ENCODE measurements at places on chromosomes 2 and 18. TPM values are rescaled to one million over a fixed set of nuclear protein-coding genes. Genes with fewer than 3 reads are reported as not detected.

Gene TUBA4B
- total RNA-seq: 0.29 TPM

- H3K27me3 ChIP-seq: peaks cover under 1% of the 10 kb centered on the region
- H3K4me3 ChIP-seq: no peak overlapping the region
- H3K36me3 ChIP-seq: no peaks in the 10 kb centered on the region
- no peaks in the 10 kb centered on the region for H3K4me1 ChIP-seq
- DNase-seq: no peak
Observed at GRCh38 chr2:239886781-239887180, 138.4 kb downstream of the NDUFA10 start.

DNA sequence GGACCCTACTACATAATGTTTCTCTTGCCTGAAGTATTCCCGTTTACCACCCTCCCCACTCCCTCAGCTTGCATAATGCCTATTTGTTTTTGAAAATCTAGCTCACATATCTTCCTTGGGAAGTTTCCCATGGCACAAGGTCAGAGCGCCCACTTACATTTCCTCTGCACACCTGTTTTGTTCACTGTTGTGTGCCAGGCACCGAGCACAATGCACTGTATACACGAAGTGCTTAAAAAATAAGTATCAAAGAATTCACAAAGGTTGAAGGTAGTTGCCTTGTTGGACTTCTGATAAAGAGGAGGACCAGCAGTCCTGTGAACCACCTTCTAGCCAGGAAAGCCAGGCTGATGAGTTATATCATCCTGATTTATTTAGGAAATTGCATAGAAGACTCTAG, 16.8 kb upstream of the RHOB start:
- no peak for DNase-seq
- H3K36me3 ChIP-seq: no peaks in the 10 kb centered on the region
- H3K27me3 ChIP-seq: no peaks in the 10 kb centered on the region
- no peak overlapping the region for H3K27ac ChIP-seq
- no peak overlapping the region for H3K4me3 ChIP-seq

- no peak overlapping the region for H3K4me3 ChIP-seq
- H3K4me1 ChIP-seq: peaks cover 20% of the 10 kb centered on the region
- peak; percentile 86 for DNase-seq
Observed at GRCh38 chr2:17309741-17310339, 208.4 kb downstream of the RAD51AP2 start.

DNA sequence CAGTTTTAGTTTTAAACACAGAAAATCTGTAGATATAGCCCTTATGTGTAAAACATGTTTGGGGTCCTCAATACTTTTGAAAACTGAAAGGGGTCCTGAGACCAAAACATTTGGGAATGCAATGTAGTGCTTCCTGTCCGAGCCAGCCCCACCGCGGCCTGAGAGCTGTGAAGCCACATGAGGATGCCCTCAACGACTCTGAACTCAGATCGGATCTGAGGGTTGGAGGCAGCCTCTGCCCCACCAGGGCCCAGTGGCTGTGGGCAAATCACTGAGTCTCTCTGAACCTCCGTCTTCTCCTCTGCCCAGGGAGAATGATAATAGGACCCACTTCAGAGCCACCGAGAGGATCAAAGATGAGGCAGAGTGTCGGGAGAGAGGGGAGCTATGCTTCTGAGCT, 33.4 kb upstream of the HPCAL1 start:
- no peak overlapping the region for H3K27ac ChIP-seq
- DNase-seq: no peak
- H3K36me3 ChIP-seq: no peaks in the 10 kb centered on the region
- H3K27me3 ChIP-seq: peaks cover 59% of the 10 kb centered on the region
- H3K4me1 ChIP-seq: peaks cover 63% of the 10 kb centered on the region

DNA sequence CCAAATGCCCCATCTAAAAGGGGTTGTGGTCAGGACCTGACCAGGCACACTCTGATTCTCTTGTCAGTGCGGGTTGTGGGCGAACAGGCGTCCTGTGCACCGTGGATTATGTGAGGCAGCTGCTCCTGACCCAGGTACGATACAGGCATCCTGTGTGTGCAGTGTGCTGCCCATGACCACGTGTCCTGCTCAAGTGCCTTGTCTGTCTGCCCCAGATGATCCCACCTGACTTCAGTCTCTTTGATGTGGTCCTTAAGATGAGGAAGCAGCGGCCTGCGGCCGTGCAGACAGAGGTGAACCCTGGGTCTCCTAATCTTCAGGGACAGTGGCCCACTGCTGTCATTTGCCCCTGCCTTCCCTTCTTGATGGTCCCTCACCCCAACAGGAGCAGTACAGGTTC, 14.6 kb downstream of the PTPN18 start:
- H3K4me1 ChIP-seq: no peaks in the 10 kb centered on the region
- H3K36me3 ChIP-seq: peaks cover 11% of the 10 kb centered on the region
- H3K27ac ChIP-seq: no peak overlapping the region
- no peak for DNase-seq

DNA sequence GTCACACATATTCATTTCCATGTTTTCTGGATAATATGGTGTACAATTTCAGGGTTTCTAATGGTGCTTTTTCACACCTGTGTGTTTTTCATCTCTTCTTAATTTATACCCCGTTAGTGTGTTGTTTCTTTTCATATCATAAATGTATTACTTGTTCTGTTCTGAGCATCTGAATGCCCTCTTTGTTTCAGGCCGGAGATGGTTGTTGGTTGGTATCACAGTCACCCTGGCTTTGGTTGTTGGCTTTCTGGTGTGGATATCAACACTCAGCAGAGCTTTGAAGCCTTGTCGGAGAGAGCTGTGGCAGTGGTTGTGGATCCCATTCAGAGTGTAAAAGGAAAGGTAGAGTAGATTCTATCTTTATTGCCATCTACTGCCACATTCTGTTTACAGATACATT, 45.1 kb upstream of the TBR1 start:
- H3K27me3 ChIP-seq: no peaks in the 10 kb centered on the region
- H3K4me3 ChIP-seq: no peak overlapping the region
- H3K4me1 ChIP-seq: no peaks in the 10 kb centered on the region
- H3K27ac ChIP-seq: no peak overlapping the region
- DNase-seq: no peak
- peaks cover 53% of the 10 kb centered on the region for H3K36me3 ChIP-seq

- H3K27ac ChIP-seq: no peak overlapping the region
- peaks cover 2% of the 10 kb centered on the region for H3K27me3 ChIP-seq
- H3K4me3 ChIP-seq: no peak overlapping the region
- DNase-seq: no peak
Observed at GRCh38 chr18:2900684-2901422, 54.0 kb downstream of the EMILIN2 start.

DNA sequence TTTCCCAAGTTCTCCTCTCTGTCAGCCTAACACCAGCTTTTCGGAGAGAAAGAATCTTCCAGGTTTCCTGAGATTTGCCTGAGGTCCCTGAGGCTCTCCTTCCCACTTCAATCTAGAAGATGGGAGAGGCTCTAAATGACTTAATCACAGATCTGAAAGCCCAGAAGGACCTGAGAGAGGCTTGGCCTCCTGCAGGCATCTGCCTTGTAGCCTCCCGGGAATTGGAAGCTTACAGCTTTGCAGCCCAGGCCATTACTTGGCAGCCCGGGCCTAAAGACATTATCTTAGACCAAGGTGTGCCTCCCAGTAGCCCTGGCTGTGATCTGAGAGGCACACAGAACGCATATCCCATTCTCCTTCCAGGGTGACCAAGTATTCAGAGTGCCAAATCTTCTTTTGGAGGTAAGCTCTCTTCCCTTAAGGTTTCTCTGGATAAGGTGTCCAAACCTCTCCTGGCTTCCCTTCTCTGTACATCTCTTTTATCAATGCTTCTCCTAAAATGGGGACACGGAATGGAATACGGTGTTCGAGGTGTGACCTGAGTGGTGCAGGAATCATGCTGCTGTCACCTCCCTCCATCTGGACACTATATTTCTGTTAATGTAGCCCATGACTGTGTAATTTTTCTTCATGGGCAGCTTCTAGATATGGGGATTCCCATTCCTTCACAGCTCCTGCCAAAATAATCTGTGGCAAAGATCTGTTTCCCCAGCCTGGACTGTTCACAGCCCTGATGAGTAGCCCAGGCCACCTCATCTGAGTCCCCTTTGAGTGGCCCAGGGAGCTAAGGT, 16.0 kb downstream of the CTIF start:
- no peaks in the 10 kb centered on the region for H3K27me3 ChIP-seq
- H3K4me3 ChIP-seq: no peak overlapping the region
- H3K27ac ChIP-seq: no peak overlapping the region
- DNase-seq: no peak

Gene PTPRN
- not detected for total RNA-seq

DNA sequence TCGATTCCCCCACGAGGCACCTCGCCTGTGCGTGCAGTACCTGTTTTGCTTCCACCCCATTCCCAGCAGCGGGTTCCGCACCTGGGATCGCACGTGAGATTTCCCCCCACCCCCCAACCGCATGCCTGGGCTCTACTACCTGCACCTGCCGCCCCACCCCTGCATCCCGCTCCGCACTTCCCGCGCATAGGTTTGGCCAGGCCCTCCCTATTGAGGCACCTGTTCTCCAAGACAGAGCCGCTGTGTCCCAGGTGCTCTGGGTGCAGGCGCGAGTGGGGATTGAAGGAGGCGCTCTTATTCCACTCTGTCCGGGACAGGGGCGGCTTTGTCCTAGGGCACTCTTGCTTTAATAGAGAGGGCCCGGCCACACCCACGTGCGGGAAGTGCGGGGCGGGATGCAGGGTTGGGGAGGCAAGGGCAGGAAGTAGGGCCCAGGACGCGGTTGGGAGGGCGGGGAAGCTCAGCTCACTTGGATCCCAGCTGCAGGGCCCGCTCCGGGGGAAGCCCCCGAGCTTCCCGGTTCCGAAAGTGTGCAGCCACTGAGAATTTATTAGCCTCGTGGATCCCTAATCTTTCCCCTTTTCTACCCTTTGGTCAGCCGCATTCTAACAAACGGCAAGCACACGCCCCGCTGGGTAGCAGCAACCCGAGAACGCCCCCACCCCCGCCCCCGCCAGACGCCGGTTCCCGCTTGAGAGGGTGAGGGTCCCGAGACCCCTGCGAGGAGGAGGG, 670 bp upstream of the MOCOS start:
- peak; percentile 41 for DNase-seq
- H3K36me3 ChIP-seq: peaks cover 7% of the 10 kb centered on the region
- H3K27me3 ChIP-seq: no peaks in the 10 kb centered on the region
- peaks cover 68% of the 10 kb centered on the region for H3K4me1 ChIP-seq

- no peaks in the 10 kb centered on the region for H3K36me3 ChIP-seq
- H3K27ac ChIP-seq: no peak overlapping the region
- DNase-seq: no peak
Observed at GRCh38 chr2:133139847-133140533, 428.3 kb downstream of the NCKAP5 start.

- no peak for DNase-seq
- no peaks in the 10 kb centered on the region for H3K4me1 ChIP-seq
- H3K27ac ChIP-seq: no peak overlapping the region
- no peaks in the 10 kb centered on the region for H3K27me3 ChIP-seq
Observed at GRCh38 chr18:23479829-23480505, 23.3 kb upstream of the RMC1 start.

Gene TMEM150A
- total RNA-seq: 30.1 TPM

Gene DYNAP
- not detected for total RNA-seq

- no peaks in the 10 kb centered on the region for H3K27me3 ChIP-seq
- no peak overlapping the region for H3K27ac ChIP-seq
- no peaks in the 10 kb centered on the region for H3K36me3 ChIP-seq
- DNase-seq: no peak
- no peak overlapping the region for H3K4me3 ChIP-seq
Observed at GRCh38 chr18:5413447-5413846, 117.9 kb upstream of the ZBTB14 start.

Gene SERPINB10
- total RNA-seq: not detected

Gene SH3RF3
- total RNA-seq: not detected

DNA sequence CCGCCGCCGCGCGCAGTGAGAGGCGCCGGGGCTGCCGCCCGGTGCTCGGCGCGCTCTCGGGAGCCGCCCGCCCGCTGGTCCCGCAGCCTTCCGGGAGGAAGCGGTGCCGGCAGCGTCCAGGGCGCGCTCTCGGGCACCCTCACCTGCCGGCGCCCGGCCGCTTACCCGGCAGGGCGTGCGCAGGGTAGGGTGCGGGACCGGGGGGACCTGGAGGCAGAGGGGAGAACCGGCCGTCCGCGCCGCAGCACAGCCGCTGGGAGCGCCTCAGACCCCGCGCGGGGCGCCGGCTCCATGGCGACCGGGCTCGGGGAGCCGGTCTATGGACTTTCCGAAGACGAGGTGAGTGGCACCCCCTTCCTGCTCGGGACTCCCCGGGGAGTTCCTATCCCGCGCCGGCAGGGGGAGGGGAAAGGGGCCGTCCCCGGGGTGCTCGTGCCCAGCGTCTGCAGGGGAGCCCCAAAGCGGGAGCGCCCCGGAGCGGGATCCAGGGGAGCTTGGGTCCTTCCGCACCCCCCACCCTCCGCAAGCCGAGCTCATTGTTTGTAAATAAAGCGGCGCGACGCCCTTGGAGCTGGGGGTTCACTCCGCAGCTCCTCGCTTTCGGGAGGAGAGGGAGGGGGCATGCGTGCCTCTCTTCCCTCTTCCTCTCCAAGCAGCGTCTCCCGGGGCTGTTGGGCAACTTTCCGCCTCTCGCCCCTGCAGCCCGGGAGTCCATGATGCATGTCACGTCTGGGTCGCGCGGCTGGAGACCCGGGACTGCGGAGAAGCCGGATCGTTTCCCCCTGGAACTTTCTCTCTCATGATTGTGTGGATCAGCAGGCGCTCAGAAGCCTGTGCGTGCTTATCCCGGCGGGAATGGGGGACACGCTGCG, 580 bp downstream of the NEDD4L start:
- H3K27me3 ChIP-seq: no peaks in the 10 kb centered on the region
- peaks cover 1% of the 10 kb centered on the region for H3K36me3 ChIP-seq
- no peak for DNase-seq
- H3K4me1 ChIP-seq: peaks cover 48% of the 10 kb centered on the region
- peak overlapping the region; percentile 96 for H3K4me3 ChIP-seq

Gene FTCDNL1
- 1.4 TPM for total RNA-seq

GRCh38 chr2:239704737-239705136, 303.9 kb upstream of the HDAC4 start:
- H3K27ac ChIP-seq: no peak overlapping the region
- H3K4me1 ChIP-seq: no peaks in the 10 kb centered on the region
- H3K36me3 ChIP-seq: no peaks in the 10 kb centered on the region

Gene RGPD4
- total RNA-seq: not detected

Gene IL1F10
- total RNA-seq: not detected

GRCh38 chr2:198471291-198471690, 666.9 kb downstream of the PLCL1 start:
- H3K27ac ChIP-seq: no peak overlapping the region
- no peak for DNase-seq
- H3K27me3 ChIP-seq: no peaks in the 10 kb centered on the region
- H3K4me1 ChIP-seq: no peaks in the 10 kb centered on the region
- no peaks in the 10 kb centered on the region for H3K36me3 ChIP-seq

GRCh38 chr2:159903443-159904126, 105.6 kb upstream of the CD302 start:
- peaks cover 42% of the 10 kb centered on the region for H3K4me1 ChIP-seq
- H3K27me3 ChIP-seq: no peaks in the 10 kb centered on the region
- DNase-seq: no peak
- H3K4me3 ChIP-seq: no peak overlapping the region

- no peaks in the 10 kb centered on the region for H3K36me3 ChIP-seq
- H3K4me3 ChIP-seq: no peak overlapping the region
- no peak for DNase-seq
- H3K27me3 ChIP-seq: peaks cover 20% of the 10 kb centered on the region
Observed at GRCh38 chr18:46678785-46679399, 21.9 kb upstream of the LOXHD1 start.

GRCh38 chr2:175432021-175432420, 250.5 kb upstream of the ATP5MC3 start:
- DNase-seq: no peak
- peaks cover 4% of the 10 kb centered on the region for H3K27me3 ChIP-seq
- no peak overlapping the region for H3K4me3 ChIP-seq

GRCh38 chr18:42268798-42269197, 313.8 kb downstream of the PIK3C3 start:
- H3K27ac ChIP-seq: no peak overlapping the region
- H3K4me1 ChIP-seq: no peaks in the 10 kb centered on the region
- H3K27me3 ChIP-seq: no peaks in the 10 kb centered on the region
- no peak overlapping the region for H3K4me3 ChIP-seq
- H3K36me3 ChIP-seq: no peaks in the 10 kb centered on the region

Gene LYG2
- total RNA-seq: 0.15 TPM

Gene MTCL1
- total RNA-seq: 3.1 TPM

Gene SDC1
- 47.5 TPM for total RNA-seq

Gene LRRC30
- total RNA-seq: not detected
